Tibial nerve (tissue), 4 donors: ENCODE measurements at places on chromosomes 12 and 14.

GRCh38 chr14:70152081-70152480, 36.7 kb downstream of the SLC8A3 start:
- no peak for DNase-seq

GRCh38 chr14:22994762-22995275, 12.5 kb upstream of the AJUBA start:
- no peak for DNase-seq

- DNase-seq = no peak
Observed at GRCh38 chr12:57233357-57234232, 4.1 kb downstream of the SHMT2 start.

DNA sequence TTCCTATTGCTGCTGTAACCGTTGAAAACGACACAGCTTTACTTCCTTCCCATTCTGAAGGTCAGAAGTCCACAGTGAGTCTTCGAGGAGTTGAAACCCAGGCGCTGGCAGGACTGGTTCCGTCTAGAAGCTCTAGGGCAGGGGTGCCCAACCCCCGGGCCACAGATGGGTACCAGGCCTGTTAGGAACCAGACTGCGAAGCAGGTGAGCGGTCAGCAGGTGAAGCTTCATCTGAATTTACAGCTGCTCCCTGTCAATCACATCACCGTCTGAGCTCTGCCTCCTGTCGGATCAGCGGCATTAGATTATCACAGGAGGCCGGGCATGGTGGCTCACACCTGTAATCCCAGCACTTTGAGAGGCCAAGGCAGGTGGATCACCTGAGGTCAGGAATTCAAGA, 12.6 kb upstream of the SFSWAP start:
- DNase-seq = no peak

DNA sequence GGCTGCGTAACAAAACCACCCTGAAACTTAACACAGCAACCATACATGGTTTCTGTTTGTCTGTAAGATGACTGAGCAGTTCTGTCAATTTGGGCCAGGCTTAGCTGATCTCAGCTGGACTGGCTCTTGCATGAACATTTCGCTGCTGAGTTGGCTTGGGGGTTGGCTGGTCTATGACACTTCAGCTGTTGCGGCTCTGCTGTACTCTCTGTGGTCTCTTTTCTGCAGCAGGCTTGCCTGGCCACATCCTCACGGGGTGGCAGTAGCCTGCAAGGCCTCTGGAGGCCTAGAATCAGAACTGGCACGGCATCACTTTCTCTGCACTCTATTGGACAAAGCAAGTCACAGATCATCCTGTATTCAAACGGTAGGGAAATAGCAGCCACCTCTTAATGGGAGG, 216.2 kb downstream of the BCL11B start:
- DNase-seq = no peak
